ENCODE measurements at places on chromosomes 13 and 19. TPM values are rescaled to one million over a fixed set of nuclear protein-coding genes. Genes with fewer than 3 reads are reported as not detected.
A peak's percentile ranks its signal among the peaks of the same experiment; 100 is the strongest.

The C3 gene
- 1.8 TPM for total RNA-seq

The MEDAG gene
- total RNA-seq, result not detected

The TSSK6 gene
- total RNA-seq, result 2.5 TPM

The PTH2 gene
- not detected for total RNA-seq

The ELAVL1 gene
- total RNA-seq, result 171 TPM

The ADGRE3 gene
- total RNA-seq, result not detected

The PRKCG gene
- total RNA-seq, result 0.57 TPM

The DIRAS1 gene
- total RNA-seq, result 46.5 TPM

The NFIX gene
- total RNA-seq, result 69.7 TPM

The RFPL4AL1 gene
- total RNA-seq, result not detected

The PRSS57 gene
- not detected for total RNA-seq

The ZNF563 gene
- total RNA-seq, result 0.15 TPM

The CEACAM7 gene
- 0.43 TPM for total RNA-seq

The ZBTB32 gene
- total RNA-seq, result not detected

DNA sequence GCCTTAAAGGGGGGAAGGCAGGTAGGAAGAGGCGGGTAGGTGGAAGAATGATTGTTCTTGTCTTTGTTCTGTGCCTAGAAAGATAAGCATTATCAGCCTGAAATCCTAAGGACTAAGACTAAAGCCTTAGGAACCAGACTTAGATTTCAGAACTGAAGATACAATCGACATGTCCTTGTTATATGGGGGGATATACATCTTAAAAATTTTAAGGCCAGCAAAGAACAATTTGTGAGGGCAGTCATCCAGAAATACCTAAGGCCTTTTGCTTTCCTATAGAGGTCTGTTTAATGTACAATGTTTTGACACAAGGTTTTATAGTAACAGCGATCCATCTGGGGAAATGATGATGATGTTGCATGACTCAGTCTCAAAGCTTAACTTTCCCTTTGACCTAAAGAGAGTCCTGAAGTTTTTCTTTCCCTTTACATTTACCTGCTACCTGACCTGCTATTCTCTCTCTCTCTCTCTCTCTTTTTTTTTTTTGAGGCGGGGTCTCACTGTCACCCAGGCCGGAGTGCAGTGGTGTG is 20.2 kb upstream of the CEACAM6 start:
- no peaks in the 10 kb centered on the region for H3K36me3 ChIP-seq
- DNase-seq, result no peak
- no peaks in the 10 kb centered on the region for H3K27me3 ChIP-seq
- H3K4me3 ChIP-seq, result no peak overlapping the region
- H3K27ac ChIP-seq, result peak overlapping the region; percentile 28

DNA sequence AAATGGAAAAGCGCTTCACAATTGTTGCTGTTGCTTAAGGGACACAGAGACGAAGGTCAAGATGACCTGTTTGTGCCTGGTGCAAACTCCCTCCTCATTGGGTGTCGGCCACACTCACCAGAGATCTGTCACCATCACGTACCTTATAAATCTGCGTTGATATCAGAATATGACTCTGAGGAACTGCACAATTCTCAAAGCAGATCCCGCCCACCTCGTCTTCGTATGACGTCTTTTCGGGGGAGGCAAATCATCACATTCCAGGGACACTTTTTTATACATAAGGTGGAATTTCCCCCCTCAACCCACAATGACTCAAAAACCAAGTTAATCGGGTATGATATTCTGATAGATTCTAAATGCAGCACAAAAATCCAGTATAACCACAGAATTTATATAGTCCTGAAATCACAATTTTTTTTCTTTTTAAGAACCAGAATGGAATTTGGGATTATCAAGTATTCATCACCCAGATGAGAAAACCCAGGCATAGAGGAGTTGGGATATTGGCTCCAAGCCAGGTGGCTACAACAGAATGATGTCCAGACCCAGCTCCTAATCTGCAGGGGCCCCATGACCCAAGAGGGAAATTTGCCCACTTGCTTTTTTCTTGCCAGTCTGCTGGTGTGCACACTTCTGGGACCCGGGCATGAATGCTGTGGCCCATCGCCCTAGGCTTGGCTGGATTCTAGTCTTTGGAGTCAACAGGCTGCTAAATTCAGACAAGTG is 50.6 kb upstream of the MTIF3 start:
- H3K27me3 ChIP-seq, result peaks cover 2% of the 10 kb centered on the region
- no peak overlapping the region for H3K27ac ChIP-seq
- no peak for DNase-seq

DNA sequence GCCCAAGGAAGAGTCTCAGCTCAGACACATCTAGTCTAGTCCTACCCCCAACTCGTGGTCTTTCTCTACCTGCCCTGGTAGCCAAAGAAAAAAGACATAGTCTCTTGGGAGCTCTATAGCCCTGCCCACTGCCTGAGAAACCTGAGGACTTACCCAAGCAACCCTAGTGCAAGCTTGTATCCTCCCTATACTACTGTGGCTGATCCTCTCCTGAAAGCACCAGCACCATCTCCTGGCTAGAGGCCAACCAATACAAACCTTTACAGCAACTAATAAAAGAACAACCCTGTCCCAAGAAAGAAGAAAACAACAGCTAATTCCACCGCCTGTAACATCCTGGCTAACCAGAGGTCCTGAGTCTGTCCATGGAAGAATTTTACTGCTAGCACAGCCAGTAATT is 532.4 kb downstream of the SLITRK6 start:
- peaks cover 8% of the 10 kb centered on the region for H3K4me1 ChIP-seq
- no peaks in the 10 kb centered on the region for H3K36me3 ChIP-seq
- H3K27me3 ChIP-seq, result no peaks in the 10 kb centered on the region
- DNase-seq, result no peak
- H3K27ac ChIP-seq, result no peak overlapping the region
- no peak overlapping the region for H3K4me3 ChIP-seq

DNA sequence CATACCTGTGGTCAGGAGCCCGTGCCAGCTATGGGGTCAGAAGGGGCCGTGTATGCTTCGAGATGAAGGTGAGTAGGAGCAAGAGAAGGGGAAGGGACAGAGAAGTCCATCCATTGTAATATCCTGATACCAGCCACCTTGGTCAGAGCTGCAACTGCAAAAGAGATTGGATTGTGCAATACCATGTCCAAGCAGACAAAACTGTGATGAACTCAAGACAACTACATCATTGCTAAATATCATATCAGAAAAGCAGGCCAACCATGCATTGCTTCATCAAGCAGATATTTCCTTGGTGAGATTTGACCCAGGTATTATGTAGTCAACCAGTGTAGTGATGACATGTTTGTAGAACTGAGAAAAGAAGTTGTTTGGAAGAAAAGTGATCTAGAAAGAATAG is 12.1 kb downstream of the HNRNPUL1 start:
- no peak overlapping the region for H3K27ac ChIP-seq
- DNase-seq, result no peak
- H3K4me1 ChIP-seq, result no peaks in the 10 kb centered on the region
- no peaks in the 10 kb centered on the region for H3K27me3 ChIP-seq
- no peak overlapping the region for H3K4me3 ChIP-seq

- H3K36me3 ChIP-seq, result no peaks in the 10 kb centered on the region
- H3K27ac ChIP-seq, result no peak overlapping the region
- no peaks in the 10 kb centered on the region for H3K27me3 ChIP-seq
Measured at GRCh38 chr19:2374808-2375207, 14.7 kb downstream of the TMPRSS9 start.

- no peaks in the 10 kb centered on the region for H3K27me3 ChIP-seq
- H3K4me3 ChIP-seq, result no peak overlapping the region
- no peak overlapping the region for H3K27ac ChIP-seq
- no peaks in the 10 kb centered on the region for H3K36me3 ChIP-seq
Measured at GRCh38 chr13:105452895-105453294, 1082.6 kb downstream of the EFNB2 start.

DNA sequence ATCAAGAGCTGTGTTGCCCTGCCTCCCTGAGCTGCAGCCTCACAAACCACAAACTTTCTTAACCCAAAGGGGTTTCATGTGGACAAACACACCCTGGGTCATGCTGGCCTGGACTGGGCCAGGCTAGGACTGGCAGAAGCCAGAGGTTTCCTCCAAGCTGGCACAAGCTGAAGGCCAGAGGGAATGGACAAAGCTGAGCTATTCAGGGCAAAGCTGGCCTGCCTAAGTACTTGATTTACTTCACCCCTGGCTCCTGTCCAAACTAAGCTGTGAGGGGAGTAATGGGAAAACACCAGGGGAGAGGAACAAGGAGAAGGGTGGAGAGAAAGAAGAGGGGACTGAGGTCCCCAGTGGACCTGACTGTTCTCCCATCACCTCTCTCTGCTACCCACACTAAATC is 6.2 kb downstream of the CPAMD8 start:
- no peaks in the 10 kb centered on the region for H3K4me1 ChIP-seq
- no peak overlapping the region for H3K27ac ChIP-seq
- H3K4me3 ChIP-seq, result no peak overlapping the region
- DNase-seq, result no peak
- H3K27me3 ChIP-seq, result peaks cover 8% of the 10 kb centered on the region

DNA sequence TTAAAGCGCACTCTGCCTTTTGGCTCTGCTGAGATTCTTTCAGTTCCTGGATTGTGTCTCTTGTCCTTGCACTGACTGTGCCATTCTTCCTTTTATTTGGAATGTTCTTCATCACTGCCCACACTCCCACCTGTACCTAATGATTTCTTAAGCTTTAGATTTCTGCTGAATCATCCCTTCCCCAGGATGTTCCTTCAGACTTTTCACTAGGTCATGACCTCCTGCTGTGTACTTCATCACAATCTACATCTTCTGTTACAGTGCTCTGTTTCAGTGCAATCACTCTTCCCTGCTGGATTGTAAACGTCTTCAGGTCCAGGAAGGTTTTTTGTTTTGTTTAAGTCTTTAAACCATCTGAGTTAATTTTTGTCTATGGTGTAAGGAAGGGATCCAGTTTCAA is 281.0 kb downstream of the ATP8A2 start:
- H3K27me3 ChIP-seq, result no peaks in the 10 kb centered on the region
- H3K36me3 ChIP-seq, result no peaks in the 10 kb centered on the region
- no peak for DNase-seq
- no peak overlapping the region for H3K27ac ChIP-seq
- no peaks in the 10 kb centered on the region for H3K4me1 ChIP-seq
- H3K4me3 ChIP-seq, result no peak overlapping the region

GRCh38 chr19:14167576-14168138 is 31.3 kb upstream of the ASF1B start:
- H3K4me3 ChIP-seq, result no peak overlapping the region
- H3K36me3 ChIP-seq, result peaks cover 32% of the 10 kb centered on the region
- peaks cover 23% of the 10 kb centered on the region for H3K4me1 ChIP-seq
- no peak for DNase-seq

DNA sequence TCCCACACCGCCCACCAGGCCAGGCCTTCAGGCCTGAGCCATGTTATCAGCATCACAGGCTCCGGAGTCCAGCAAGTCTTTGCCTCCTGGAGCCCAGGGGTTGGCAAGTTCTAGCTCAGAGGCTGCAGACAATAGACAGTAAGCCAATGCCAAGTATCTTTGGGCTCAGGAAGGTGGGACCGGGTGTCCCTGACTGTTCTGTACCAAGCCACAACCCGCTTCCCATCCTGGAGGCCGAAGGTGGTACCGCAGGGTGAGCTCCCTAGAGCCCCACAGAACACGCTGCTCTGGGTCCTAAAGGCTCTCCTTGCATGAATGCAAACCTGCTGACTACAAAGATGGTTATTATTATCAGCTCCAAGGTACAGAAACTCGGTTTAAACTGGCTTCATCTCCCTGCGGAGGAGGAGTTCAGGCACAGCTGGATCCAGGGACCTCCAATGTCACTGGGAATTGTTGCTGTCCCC is 5.5 kb upstream of the FSTL3 start:
- no peaks in the 10 kb centered on the region for H3K36me3 ChIP-seq
- no peaks in the 10 kb centered on the region for H3K27me3 ChIP-seq
- no peak for DNase-seq
- H3K27ac ChIP-seq, result no peak overlapping the region

DNA sequence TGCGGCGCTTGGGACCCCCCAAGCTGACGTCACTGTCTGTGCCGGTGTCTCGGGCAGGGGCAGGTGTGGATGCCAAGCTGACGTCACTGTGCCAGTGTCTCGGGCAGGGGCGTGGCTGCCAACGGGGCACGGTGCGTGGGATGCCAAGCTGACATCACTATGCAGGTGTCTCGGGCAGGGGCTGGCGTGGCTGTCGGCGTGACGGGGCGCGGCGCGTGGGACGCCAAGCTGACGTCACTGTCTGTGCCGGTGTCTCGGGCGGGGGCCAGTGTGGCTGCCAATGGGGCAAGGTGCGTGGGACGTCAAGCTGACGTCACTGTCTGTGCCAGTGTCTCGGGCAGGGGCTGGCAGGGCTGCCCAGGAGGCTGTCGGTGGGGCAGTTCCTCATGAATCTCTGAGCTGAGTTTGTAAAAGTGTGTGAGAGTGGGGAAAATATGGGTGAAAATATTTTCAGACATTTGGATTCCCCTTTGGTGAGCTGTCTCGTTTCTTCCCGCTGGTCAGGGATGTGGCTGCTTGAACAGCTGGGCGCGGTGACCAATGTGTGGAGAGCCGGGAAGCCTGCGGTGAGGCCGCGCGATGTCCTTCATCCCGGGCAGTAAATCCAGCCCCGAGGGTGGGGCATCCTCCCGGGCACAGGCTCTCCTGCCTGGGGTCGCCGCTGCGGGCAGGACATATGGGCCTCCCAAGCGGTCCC is 25.2 kb downstream of the MCF2L start:
- no peak for DNase-seq
- H3K4me3 ChIP-seq, result no peak overlapping the region
- no peak overlapping the region for H3K27ac ChIP-seq
- H3K4me1 ChIP-seq, result no peaks in the 10 kb centered on the region
- H3K36me3 ChIP-seq, result no peaks in the 10 kb centered on the region
- no peaks in the 10 kb centered on the region for H3K27me3 ChIP-seq

DNA sequence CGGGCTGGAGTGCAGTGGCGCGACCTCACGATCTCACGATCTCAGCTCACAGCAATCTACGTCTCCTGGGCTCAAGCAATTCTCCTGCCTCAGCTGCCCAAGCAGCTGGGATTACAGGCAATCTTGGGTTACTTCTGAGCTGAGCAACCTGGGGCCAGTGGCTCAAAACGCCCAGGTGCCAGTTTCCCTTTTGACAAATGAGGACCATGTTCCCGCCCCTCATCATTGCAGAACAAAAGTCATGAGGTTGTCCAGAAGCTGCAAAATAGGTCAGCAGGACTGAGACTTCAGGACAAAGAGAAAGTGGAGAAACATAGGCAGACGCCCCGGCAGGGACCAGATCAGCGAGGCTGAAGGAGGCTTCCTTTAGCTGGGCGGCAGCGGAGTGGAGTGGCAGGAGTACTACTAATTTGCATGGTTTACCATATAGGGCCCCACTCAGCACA is 3.3 kb upstream of the ADGRE5 start:
- H3K27ac ChIP-seq, result no peak overlapping the region
- DNase-seq, result no peak
- H3K4me3 ChIP-seq, result no peak overlapping the region
- H3K4me1 ChIP-seq, result peaks cover 31% of the 10 kb centered on the region
- no peaks in the 10 kb centered on the region for H3K27me3 ChIP-seq

GRCh38 chr13:39450176-39450575 is 152.8 kb downstream of the LHFPL6 start:
- H3K4me1 ChIP-seq, result peaks cover 74% of the 10 kb centered on the region
- no peaks in the 10 kb centered on the region for H3K36me3 ChIP-seq
- no peak overlapping the region for H3K4me3 ChIP-seq
- H3K27ac ChIP-seq, result no peak overlapping the region

All from A673 (cell line).